Activated B cell treated with CpG ODN at 0.5 μM for 24 hours (primary cell): ENCODE measurements at places on chromosomes 5 and 9. TPM values are rescaled to one million over a fixed set of nuclear protein-coding genes. Genes with fewer than 3 reads are reported as not detected.

DNA sequence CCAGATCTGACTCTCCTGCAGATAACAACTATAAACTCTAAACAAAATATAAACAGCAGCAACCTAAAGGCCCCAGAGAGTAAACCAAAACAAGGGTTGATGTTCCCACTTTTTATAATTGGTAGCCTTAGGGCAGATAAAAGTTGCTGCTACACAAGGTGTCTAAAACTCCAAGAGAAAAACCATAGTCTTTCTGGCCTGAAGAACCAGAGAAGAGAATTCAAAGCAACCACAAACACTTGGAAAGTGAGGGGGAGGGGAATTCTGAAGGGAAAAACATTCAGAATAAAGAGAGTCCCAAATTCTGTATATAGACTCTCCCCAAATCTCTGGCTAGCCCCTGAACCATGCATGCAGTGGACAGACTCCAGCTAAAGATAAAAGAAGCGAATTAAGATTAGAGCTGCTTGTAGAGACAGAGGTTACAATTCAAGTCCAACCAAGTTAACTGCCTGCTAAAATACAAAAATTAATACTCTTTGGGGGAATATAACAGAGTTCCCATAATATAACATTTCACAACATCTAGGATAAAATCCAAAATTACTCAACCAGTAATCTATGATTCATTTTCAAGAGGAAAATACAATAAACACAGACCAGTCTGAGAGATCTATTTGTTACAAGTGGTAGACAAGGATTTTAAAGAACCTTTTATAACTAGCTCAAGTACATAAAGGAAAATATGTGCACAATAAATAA, 37.5 kb upstream of the RGMB start:
- no peak for DNase-seq

- DNase-seq: no peak
Observed at GRCh38 chr9:6549106-6549800, 96.3 kb downstream of the GLDC start.

DNA sequence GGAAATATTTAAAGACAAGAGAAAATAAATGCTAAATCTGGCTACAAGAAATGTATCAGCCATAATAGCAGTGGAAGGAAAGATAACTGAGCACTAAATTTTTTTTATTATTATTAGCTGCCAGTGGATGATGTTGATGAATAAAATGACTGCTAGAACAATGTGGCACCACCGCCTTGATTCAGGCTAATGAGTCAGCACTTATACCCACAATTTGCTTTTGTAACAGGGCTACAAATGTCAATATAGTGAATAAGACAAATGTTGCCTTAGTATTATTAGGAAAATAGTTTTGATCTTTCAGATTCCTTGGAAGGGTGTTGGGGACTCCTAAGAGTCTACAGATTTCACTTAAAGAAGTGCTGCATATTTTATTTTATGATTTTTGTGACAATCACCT, 555.2 kb upstream of the GRAMD2B start:
- DNase-seq: no peak

GRCh38 chr9:105299190-105299854, 54.9 kb downstream of the SLC44A1 start:
- DNase-seq: no peak

GRCh38 chr9:5764130-5764868, 68.6 kb downstream of the ERMP1 start:
- no peak for DNase-seq

GRCh38 chr5:67770431-67771025, 445.0 kb upstream of the PIK3R1 start:
- DNase-seq: no peak

DNA sequence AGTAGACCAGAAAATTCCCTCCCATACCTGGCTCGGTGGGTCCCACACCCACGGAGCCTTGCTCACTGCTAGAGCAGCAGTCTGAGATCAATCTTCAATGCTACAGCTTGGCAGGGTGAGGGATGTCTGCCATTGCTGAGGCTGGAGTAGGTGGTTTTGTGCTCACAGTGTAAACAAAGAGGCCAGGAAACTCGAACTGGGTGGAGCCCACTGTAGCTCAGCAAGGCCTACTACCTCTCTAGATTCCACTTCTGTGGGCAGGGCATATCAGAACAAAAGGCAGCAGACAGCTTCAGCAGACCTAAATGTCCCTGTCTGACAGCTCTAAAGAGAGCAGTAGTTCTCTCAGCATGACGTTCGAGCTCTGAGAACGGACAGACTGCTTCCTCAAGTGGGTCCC, 5.6 kb upstream of the GZMA start:
- no peak for DNase-seq

- DNase-seq: no peak
Observed at GRCh38 chr5:82820188-82820587, 257.0 kb downstream of the TMEM167A start.

GRCh38 chr5:139660923-139661814, 13.0 kb downstream of the CXXC5 start:
- DNase-seq: peak; percentile 69

DNA sequence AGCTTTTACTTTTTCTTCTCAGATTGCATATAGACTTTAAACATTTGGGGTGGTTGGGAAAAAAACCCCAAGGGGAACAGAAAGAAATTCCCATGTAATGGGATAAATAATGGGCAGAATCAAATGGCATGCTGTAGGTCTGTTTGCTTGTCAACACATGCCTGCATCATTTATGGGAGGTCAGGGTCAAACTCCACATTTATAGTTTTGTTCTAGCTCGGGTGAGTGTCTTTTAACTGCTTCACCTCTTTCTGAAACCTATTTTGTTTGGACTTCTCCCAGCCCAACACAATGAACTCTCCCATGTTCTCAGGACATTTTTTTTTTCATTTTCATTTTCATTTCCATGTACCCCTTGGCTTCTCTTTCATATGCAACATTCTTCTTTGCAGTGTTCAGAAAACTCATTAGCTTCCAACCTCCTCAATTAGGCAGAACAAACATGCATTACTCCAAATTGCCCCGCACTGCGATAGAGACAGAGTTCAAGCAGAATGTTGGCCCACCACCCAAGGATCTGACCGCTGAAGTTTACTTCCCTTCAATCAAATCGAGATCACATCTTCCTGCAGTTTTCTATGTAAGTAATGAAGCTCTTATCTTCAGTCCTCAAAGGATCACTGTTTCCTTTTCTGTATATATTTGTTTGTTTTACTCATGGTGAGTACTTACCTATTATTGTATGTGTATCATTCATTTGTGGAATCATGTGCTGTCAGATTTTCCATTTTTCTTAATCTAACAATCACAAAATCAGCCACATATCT, 354.6 kb downstream of the ZSWIM6 start:
- no peak for DNase-seq

DNA sequence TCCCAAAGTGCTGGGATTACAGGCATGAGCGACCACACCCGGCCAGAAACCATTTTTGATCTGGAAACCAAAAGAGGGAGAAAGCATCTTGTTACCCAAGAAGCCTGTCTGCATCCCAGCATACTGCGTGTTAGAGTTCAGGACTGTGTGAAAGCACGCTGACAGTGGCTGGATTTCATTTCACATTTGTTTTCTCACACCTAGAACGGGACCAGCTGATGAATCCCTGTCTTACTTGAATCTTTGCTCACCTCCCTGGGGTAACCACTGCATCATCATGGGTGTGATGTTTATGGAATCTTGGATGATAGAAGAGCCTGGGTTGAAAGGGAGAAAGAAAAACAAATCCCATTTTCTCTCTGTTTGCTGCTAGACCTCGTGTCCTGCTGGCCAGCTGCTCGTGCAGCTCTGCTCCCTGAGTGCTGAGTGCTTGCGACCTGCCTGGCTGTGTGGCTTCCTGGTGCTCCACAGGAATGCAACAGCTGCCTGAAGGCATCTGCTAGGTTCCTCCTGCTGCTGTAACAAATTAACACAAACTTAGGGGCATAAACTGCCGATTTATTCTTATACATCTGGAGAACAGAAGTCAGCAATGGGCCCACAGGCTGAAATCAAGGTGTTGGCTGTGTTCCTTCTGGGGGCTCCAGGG, 378.3 kb upstream of the DAP start:
- no peak for DNase-seq

- no peak for DNase-seq
Observed at GRCh38 chr5:6719896-6720560, 6.8 kb downstream of the TENT4A start.

DNA sequence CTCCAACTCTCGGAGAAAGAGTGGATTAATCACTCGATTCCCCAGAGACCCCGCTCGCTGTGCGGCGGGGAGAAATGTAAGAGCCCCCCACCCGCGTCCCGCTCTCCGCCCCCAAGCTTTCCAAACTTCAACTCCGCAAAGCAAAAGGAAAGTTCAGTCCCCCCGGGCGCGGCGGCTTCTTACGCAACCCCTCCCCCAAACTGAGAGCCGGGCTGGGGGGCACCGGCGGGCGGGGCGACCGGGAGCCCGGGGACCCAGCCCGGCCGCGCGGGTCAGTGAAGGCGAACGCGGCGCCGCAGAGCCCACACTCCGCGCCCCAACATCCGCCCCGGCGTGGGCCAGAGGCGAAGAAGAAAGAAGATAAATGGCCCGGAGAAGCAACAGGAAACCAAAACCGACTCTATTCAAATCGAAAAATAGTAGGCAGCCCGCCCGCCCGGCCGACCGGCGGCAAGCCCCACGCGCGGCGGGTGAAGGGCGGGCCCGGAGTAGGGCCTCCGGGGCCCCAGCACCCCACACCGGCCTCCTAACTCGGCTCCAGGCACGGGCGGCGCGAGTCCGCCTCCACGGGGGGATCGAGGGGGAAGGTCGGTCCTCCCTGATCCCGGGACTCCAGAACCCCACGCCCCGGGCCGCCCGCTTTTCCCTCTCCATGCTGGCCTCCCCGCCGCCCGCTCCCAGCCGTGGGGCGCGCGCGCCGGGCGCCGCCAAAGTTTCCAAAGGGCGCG, 720 bp downstream of the NOTCH1 start:
- peak; percentile 60 for DNase-seq

- no peak for DNase-seq
Observed at GRCh38 chr9:102106439-102106838, 368.0 kb upstream of the GRIN3A start.

- no peak for DNase-seq
Observed at GRCh38 chr5:137627293-137627692, 108.6 kb downstream of the KLHL3 start.

DNA sequence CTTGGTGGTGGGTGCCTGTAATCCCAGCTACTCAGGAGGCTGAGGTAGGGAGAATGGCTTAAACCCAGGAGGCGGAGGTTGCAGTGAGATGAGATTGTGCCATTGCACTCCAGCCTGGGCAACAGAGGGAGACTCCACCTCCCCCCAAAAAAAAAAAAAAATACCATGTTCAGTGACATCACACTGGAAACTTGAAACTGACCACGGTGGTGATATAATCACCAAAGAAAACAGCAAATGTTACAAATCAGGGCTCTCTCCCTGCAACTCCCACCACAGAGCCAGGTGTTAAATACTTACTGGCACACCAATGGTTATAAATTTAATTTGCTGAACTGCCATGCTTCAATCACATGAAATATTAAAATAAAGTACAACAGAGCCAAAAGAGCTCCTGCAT, 81.4 kb downstream of the ZNF608 start:
- no peak for DNase-seq

- no peak for DNase-seq
Observed at GRCh38 chr5:1276930-1277329, 17.9 kb downstream of the TERT start.

- DNase-seq: no peak
Observed at GRCh38 chr9:128486201-128486600, 18.3 kb upstream of the GLE1 start.

DNA sequence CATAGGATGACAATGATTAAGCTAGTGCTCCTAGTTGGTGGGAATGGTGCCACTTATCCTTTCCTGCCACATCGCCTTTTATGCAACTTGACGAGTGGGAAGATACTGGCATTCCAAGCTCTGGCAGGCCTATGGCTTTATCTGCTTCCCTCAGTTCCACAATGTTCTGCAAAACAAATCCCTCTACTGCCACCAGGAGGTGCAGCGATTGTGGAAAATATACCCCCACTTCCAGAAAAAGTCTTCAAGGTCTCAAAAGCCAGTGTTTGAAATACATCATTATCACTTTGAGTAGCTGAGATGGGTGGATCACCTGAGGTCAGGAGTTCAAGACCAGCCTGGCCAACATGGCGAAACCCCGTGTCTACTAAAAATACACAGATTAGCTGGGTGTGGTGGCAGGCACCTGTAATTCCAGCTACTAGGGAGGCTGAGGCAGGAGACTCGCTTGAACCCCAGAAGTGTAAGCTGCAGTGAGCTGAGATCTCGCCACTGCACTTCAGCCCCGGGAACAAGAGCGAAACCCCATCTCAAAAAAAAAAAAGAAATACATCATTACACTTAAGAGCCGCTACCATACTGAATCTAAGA, 3.4 kb downstream of the CLINT1 start:
- DNase-seq: no peak

DNA sequence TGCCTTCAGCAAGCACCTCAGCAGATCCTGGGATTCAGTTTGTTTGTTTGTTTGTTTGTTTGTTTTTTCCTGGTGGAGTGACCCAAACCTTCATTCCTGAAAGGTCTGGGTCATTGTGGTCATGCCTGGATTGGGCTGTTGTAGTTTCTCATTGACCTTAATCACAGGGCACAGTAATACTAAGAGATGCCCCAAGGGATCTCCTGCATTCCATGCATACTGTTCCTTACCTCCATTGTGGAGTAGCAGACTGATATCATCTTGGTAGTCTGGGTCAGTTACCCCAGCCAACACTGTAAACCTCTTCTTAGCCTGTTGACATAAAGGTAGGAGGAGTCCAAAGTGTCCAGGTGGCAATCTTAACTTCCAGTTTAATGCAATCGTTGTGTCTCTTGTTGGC, 1466.7 kb upstream of the CDH9 start:
- DNase-seq: no peak

- DNase-seq: no peak
Observed at GRCh38 chr5:92969781-92970237, 611.2 kb downstream of the NR2F1-AS1 start.

DNA sequence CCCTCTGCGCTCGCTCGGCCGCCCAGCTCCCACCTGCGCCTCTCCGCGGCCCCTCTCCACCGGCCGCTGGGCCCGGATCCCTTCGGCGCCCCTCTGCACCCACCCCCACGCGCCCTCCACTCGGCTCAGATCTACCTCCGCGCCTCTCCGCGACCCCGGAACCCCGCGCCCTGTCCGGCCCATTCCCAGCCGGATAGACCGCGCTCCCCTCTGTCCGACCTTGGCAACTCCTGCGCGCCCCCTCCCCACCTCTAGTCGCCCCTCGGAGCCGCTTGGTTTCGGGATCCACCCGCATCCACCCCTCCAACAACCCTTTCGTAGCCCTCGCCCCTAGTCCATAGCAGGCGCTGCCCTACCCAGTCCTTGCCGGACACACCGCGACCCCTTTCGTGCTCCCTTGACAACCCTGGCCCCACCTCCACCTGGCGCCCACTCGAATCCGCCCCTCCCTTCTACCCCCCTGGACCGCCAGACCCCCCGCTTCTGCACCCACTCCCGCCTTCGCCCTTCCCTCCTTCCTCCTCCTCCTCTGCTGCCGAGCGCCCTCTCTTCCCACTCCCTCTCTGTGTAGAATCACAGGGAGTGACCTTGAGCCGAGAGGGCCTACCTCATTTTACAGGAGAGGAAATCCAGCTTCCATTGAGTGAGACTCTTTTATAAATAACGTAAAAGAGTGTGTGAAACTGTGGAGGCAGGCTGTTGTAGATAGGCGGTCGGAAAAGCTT, 525 bp upstream of the AK3 start:
- DNase-seq: no peak

- no peak for DNase-seq
Observed at GRCh38 chr9:90702441-90702955, 59.9 kb upstream of the DIRAS2 start.

The SLC45A2 gene
- total RNA-seq: not detected in 2 replicates

The FBXO38 gene
- total RNA-seq: 62.8 and 81.9 TPM in 2 replicates

The FBP2 gene
- total RNA-seq: not detected in 2 replicates

The DNM1 gene
- 0.81 and 0.86 TPM in 2 replicates for total RNA-seq

The PRRC1 gene
- 33.6 and 34.7 TPM in 2 replicates for total RNA-seq

The NOXA1 gene
- total RNA-seq: 2.6 and 3.9 TPM in 2 replicates

The LHX2 gene
- total RNA-seq: not detected in 2 replicates
